ENCODE measurements at places on chromosomes 7 and 10.
A peak's percentile ranks its signal among the peaks of the same experiment; 100 is the strongest.

GRCh38 chr7:116228241-116228640, 17.9 kb downstream of the TES start:
- no peak for DNase-seq

GRCh38 chr7:39605087-39605486, 18.3 kb upstream of the RALA start:
- no peak for DNase-seq

DNA sequence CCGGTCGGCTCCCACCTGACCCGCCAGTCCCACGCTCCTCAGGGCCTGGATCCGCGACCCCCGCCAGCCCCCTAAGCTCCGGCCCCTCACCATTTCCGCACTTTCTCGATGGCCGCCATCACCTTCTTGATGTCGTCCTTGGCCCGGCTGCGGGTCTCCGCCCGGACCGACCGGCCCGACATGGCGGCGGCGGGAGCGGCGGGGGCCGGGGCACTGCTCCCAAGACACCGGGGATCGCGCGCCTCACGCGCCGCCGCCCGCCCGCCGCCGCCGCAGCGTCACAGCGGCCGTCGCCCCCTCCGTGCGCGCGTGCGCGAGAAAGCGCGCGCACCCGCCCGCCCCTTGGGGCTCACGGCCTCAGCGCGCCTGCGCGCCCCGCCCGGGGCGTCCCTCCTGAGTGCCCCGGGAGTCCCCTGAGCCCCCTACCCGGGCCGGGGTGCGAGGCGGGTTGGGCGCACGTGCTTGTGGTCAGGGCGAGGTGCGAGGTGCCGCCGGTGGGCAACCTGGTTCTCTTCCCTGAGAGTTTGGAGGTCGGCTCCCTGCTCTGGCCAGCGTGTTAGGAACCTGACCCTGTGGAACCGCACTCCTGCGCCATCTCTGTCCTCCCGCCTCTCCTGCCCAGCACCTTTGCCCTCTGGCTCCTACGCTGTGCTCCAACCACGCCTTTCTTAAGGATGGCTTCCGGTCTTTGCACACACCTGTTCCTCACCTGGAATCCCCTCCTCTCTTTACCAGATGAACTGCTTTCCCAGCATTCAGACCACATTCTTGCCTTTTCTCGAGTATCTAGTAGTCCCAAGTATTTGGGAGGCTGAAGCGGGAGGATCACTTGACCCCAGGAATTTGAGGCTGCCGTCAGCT, at the start of gene BCL7B:
Gene BCL7B (minus strand): TSS at position 294 of the 861 bp plus-strand sequence. CDS start 112 bp downstream, at position 182.
- peak; percentile 79 for DNase-seq

- no peak for DNase-seq
Measured at GRCh38 chr7:156600496-156600895, 40.1 kb upstream of the RNF32 start.

- DNase-seq = peak; percentile 53
Measured at GRCh38 chr10:97759158-97759887, 12.5 kb downstream of the SFRP5 start.

DNA sequence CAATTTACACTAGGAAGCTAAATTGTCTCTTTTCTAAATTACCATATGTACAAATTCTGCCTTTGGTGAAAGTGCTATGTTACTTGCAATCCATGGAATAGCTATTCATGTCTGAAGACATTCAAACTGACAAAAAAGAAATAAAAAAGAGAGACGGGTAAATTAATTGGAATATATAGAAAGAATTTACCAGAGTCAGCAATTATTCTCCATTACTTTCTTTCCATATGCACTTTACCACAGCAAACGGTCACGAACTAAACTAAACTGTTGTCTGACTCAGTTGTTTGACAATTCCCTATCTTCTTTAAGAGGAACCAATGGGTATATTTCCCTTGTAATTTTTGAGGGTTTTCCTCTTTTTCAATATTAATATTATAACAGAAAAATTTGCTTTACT, 85.7 kb downstream of the HOXA1 start:
- no peak for DNase-seq

- peak; percentile 94 for DNase-seq
Measured at GRCh38 chr7:1536743-1537534, 6.4 kb downstream of the MAFK start.

GRCh38 chr10:108653531-108653930, 1269.8 kb downstream of the XPNPEP1 start:
- no peak for DNase-seq

GRCh38 chr7:132471515-132471914, 104.8 kb downstream of the PLXNA4 start:
- no peak for DNase-seq

- DNase-seq = no peak
Measured at GRCh38 chr10:124336186-124336585, 82.5 kb downstream of the OAT start.

- no peak for DNase-seq
Measured at GRCh38 chr7:17186745-17187530, 111.5 kb upstream of the AHR start.

- no peak for DNase-seq
Measured at GRCh38 chr7:112286250-112287086, 80.0 kb downstream of the ZNF277 start.

GRCh38 chr7:13743226-13743625, 246.2 kb downstream of the ETV1 start:
- DNase-seq = no peak

DNA sequence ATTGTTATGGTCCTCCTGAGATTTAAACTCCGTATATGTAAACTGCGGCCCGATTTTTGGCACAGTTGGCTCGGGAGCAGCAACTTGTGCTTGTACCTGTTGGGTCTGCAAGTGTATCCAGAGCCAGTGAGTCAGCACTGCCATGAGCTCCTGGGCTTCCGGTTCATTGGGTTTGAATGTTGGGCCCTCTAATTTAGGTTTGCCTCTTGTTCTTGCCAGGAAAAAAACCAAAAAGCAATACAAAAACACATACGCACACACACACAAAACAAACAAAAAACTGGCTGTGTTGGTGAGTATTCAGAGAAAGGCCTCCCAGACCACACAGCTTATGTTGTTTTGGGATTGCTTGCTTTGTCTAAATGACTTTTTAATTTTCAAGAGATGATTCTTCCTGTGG, 26.3 kb downstream of the SND1 start:
- no peak for DNase-seq

DNA sequence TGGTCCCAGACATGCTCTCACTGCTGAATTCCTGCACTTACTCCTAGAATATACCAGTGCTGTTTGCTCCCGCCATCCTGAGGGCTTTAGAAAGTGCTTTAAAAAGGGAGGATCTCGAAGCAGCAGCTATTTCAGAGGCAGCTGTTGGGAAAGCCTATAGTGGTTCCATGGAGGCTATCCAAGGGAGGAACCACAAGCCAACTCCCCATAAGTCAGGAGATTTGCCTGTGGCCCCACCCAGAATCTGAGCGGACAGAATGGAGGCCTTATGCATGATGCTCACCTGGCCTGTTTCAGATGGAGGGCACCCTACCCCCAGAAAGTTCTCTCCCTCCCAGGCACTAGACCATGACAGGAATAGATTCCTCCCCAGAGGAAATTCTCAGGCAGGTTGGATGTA, 2.3 kb upstream of the KCNIP2 start:
- DNase-seq = no peak

DNA sequence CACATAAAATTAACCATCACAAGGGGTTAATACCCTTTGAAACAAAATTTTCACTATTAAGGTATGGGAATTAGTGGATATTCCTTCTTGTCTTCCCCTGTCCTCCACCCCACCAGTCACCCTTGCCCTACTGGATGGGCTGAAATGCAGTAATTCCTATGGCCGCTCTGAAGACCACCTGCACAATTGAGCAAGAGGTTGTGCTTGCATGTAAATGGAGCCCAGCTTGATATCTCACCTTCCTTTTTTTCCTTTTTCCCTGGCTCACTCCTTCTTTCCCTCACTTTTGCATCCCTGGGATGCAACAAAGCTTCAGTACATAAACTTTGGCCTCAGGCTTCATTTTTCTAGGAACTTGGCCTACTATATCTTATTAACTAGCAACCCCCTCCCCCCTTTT, 184.6 kb downstream of the SNX10 start:
- no peak for DNase-seq

DNA sequence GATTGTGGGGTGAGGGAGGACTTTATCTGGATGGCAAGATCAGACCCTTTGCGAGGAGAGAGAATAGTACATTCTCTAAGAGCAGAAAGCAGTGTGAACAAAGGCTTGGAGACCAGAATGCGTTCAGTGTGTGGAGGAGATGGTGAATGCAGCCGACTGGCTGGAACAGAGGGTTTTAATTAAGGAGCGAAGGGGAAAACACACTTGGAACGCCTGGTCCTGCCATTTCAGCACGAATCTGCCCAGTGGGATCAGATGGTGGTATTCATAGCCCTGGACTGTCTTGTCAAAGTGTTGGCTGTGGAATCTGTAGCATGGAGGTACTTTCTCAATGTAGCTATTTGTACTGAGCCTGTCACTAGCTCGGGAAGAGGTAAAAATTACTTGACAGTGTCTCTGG, 260.9 kb downstream of the SLC25A13 start:
- no peak for DNase-seq

- peak; percentile 45 for DNase-seq
Measured at GRCh38 chr10:26438534-26439341, 597 bp downstream of the APBB1IP start.

GRCh38 chr10:2214805-2215204, 477.5 kb upstream of the ADARB2 start:
- no peak for DNase-seq

DNA sequence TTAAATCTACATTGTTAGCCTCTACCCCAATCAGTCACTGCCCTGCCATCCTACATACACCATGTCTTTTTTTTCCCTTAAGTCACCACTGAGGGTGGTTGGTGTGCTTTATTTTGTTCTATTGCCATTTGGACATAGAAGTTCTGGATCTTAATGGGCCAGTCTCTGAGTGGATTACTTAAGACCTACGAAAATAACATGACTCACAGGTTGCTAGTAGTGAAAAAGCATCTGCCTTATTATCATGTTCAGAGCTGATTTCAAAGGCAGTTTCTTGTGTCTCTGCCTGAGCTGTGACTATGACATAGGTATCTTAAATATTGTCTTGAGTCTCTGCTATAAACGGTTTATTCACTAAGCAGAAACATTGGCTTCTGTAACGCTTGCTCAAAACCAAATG, 410.8 kb downstream of the MDFIC start:
- DNase-seq = no peak

- DNase-seq = no peak
Measured at GRCh38 chr7:105875505-105875904, 894 bp downstream of the ATXN7L1 start.

GRCh38 chr10:14500172-14500765, 169.5 kb upstream of the FRMD4A start:
- no peak for DNase-seq

DNA sequence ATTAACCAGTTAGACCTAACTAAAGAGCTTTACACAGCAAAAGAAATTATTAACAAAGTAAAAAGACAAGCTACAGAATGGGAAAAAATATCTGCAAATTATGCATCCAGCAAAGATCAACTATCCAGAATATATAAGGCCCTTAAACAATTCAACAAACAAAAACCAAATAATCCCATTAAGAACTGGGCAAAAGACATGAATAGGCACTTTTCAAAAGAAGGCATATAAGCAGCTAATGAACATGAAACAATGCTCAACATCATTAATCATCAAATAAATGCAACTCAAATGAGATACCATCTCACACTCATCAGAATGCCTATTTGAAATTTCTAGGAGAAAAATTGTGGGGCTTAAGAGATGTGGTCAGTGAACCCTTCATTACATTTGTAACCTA, 15.0 kb upstream of the DMTF1 start:
- DNase-seq = no peak
